NCI-H2081 treated with DMSO at 0.1 percent for 48 hours (cell line): ENCODE measurements at places on chromosomes 2 and 18.

DNA sequence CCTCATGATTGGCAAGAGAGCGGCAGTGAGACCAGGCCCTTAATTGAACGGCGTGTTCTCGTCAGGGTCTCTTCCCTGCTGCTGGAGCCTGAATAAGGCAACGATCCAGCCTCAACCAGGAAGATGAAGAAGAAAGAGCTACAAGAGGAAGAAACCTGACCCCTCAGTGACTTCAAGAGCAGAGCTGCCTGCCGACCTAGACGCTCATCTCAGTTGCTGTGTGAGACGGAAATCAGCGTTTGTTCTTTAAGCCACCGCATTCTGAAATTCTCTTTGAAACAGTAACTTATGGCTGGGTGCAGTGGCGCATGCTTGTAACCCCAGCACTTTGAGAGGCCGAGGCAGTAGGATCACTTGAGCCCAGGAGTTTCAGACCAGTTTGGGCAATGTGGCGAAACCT is 29.6 kb upstream of the KCNG3 start:
- DNase-seq = no peak

- DNase-seq = no peak
These were observed 52.6 kb upstream of the GLI2 start for GRCh38 chr2:120683081-120683480.

- DNase-seq = no peak
These were observed 83.1 kb downstream of the PDCL3 start for GRCh38 chr2:100645695-100646429.

- DNase-seq = no peak
These were observed 146.9 kb upstream of the MAP3K20 start for GRCh38 chr2:172928756-172929155.

GRCh38 chr2:238510911-238511613 is 84.3 kb downstream of the ASB1 start:
- DNase-seq = no peak

GRCh38 chr2:133906396-133906795 is 338.1 kb upstream of the NCKAP5 start:
- no peak for DNase-seq

- DNase-seq = no peak
These were observed 47.1 kb upstream of the ADAM23 start for GRCh38 chr2:206396211-206396610.

- no peak for DNase-seq
These were observed 128.2 kb downstream of the MYCN start for GRCh38 chr2:16068552-16068940.

GRCh38 chr18:63198098-63198760 is 121.3 kb downstream of the BCL2 start:
- no peak for DNase-seq

DNA sequence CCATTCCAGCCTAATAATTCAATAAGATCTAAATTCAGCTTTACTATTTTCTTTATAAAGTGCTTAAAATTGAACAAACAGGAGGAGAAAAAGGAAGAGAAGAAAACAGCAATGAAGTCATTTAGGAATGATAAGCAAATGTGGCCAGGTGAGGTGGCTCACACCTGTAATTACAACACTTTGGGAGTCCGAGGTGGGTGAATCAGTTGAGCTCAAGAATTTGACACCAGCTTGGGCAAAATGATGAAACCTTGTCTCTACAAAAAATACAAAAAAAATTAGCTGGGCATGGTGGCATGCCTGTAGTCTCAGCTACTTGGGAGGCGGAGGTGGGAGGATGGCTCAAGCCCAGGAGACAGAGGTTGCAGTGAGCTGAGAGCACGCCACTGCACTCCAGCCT is 129.0 kb downstream of the CAMKMT start:
- no peak for DNase-seq

DNA sequence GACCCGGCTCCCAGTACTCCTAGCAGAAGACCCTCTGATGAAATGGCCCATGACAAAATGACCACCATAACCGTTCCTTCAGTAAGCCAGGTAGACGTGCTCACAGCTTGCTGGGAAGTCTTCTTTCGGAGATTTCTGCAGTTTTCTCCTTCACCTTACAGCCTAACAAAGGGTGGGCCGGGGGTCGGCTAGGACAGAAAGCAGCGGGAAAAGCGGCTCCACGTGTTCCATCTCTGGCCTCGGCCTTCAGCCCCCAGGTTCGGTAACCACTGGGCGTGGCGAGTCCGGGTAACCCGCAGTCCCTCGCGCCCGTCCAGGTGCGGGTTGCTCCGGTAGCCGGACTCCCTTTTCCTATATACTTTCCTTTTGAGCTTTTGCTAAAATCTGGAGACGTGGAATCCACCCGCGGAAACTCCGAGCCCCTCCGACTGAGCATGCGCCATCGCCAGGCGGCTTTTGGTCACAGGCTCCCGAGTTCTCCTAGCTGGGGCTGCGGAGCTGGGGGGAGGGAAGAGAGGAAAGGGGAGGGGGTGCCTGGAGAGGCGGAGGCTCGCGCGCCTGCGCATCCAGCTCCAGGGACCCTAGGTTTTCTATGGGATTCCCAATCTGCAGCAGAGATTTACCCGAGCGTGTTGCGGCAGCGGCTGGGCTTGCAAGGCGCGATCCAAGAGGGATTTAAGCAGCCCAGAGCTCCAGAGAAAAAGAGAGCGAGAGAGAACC is at the start of gene VSNL1:
Gene VSNL1 (plus strand): TSS at position 604 of the 720 bp plus-strand sequence. CDS start 51,379 bp downstream, outside the sequence.
- DNase-seq = no peak

DNA sequence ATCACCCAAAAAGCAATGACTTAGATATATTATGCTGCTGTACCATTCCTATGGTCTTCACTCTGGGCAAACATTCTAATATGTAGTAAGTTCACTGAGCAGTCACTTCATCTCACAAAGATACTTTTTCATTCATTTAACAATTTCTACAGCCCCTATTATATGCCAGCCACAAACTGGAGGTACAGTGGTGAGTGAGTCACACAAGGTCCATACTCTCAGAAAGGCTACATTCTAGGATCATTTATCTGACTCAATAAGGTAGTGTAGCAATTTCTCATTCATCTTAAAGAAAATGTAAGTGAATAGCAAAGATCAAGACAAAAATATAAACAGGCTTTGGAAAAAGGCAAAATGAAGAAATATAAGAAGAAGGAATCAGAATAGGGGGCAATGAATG is 40.5 kb downstream of the NHEJ1 start:
- DNase-seq = no peak

DNA sequence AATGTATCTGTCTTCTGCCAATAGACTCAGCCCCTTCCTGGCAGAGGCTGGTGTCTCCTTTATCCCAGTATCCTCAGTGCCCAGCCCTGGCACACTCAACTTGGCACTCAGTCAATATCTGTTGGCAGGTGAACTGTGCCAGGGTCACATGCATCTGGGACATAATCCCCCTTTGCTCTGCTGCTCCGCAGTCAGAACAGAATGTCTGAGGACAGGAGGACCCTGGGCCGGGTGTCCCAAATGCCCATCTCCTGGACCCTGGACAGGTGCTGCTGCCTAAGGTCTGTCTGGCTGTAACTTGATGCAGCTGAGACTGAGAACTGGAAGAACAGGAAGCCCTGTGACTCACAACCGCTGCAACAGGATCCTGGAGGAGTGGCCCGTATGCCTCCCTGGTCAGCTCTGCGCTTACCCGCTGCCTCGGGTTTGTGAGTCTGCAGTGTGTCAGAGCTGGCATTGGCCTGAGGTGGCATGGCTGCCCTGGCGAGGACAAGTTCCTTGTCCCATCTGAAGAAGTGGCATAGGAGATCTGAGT is 11.4 kb downstream of the HK2 start:
- peak; percentile 6 for DNase-seq

- DNase-seq = no peak
These were observed 1176.5 kb upstream of the TMEFF2 start for GRCh38 chr2:193371200-193371599.

DNA sequence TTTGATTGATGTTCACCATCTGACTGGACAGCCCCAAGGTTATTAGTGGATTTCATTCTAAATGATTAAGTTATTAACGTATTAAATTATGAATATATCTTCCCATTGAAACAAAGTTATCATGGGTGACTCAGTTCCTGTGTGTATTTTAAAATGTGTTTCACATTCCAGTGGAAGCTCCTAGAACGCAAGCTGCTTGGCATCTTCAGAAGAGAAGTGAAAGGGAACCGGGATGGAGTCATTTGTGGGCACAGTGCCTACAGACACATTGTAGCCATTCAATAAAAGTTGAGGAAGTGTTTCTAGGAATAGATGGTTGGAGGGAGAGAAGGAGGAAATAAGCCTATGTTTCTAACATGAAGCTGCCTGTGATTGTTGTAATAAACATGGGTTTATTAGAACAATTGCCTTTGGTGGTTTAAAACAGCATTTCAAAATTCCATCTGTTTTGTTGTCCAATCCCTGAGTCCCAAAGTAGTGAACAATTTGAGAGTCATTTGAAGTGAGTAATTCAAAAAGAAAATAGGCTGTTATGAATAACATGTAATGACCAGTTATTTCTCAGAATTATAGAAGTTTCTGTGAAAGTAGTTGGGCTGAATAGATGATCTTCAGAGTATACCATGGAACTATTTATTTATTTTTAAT is 143.5 kb downstream of the PKP4 start:
- no peak for DNase-seq

DNA sequence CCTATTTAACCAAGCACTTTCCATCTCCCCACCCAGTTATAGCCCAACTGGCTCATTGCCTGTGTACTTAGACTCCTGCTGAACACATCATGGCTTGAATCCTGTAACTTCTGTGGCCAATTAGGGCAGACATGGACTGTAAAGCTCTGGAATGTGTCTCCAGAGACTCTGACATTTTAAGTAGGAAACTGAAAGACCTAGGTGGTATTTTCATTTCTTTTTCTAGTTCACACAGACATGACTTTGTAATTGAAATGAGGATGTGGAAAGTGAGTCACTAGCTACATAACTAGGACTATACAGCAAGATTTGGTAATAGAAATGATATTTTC is 12.2 kb downstream of the DOK1 start:
- no peak for DNase-seq
